Bladder microvascular endothelial cell (primary cell): ENCODE measurements at places on chromosomes 13 and 19. TPM values are rescaled to one million over a fixed set of nuclear protein-coding genes. Genes with fewer than 3 reads are reported as not detected.

COX6B1 gene
- total RNA-seq, result 295 and 323 TPM in 2 replicates

PPM1N gene
- 0.32 and 0.63 TPM in 2 replicates for total RNA-seq

PLEKHA4 gene
- total RNA-seq, result 0.32 and 4.3 TPM in 2 replicates

PGLYRP2 gene
- total RNA-seq, result not detected in 2 replicates

TNFSF9 gene
- 0.32 and 0.69 TPM in 2 replicates for total RNA-seq

ZNF610 gene
- total RNA-seq, result 1.3 and 3.2 TPM in 2 replicates

ZNF358 gene
- total RNA-seq, result 9.1 and 14.9 TPM in 2 replicates

PIN1 gene
- 101 and 123 TPM in 2 replicates for total RNA-seq

ANGPTL4 gene
- 3.6 and 26.3 TPM in 2 replicates for total RNA-seq

CLDND2 gene
- not detected in 2 replicates for total RNA-seq

LHFPL6 gene
- 19.4 and 53.3 TPM in 2 replicates for total RNA-seq

CBY2 gene
- total RNA-seq, result not detected in 2 replicates

LILRA1 gene
- not detected in 2 replicates for total RNA-seq

NMRK2 gene
- not detected in 2 replicates for total RNA-seq

LGALS14 gene
- total RNA-seq, result not detected in 2 replicates

KLHL1 gene
- not detected in 2 replicates for total RNA-seq

METTL21C gene
- not detected in 2 replicates for total RNA-seq

C19orf81 gene
- total RNA-seq, result 0.57 and 1.1 TPM in 2 replicates

TMPRSS9 gene
- total RNA-seq, result 0.06 TPM in 1 of 2 replicates, not detected in the other

CYTH2 gene
- total RNA-seq, result 48.4 and 53.1 TPM in 2 replicates

C2CD4C gene
- total RNA-seq, result 0.32 and 3.5 TPM in 2 replicates

NLRP9 gene
- not detected in 2 replicates for total RNA-seq

C13orf46 gene
- total RNA-seq, result 0.16 and 0.76 TPM in 2 replicates

CYP2F1 gene
- not detected in 2 replicates for total RNA-seq
